ENCODE measurements at places on chromosomes 3 and 15. TPM values are rescaled to one million over a fixed set of nuclear protein-coding genes. Genes with fewer than 3 reads are reported as not detected.

The PPP1R14D gene
- total RNA-seq = not detected

The DNAH12 gene
- not detected for total RNA-seq

The CYP8B1 gene
- not detected for total RNA-seq

The PRSS50 gene
- total RNA-seq = not detected

The ADGRG7 gene
- total RNA-seq = not detected

The KNL1 gene
- 18.3 TPM for total RNA-seq

The GAP43 gene
- total RNA-seq = 1.2 TPM

The OGG1 gene
- 12.9 TPM for total RNA-seq

The GPR176 gene
- 20.4 TPM for total RNA-seq

The TMIE gene
- total RNA-seq = not detected

The CLDN16 gene
- 0.15 TPM for total RNA-seq

The PLSCR4 gene
- total RNA-seq = 15.0 TPM

The LTF gene
- total RNA-seq = not detected

The CFAP100 gene
- not detected for total RNA-seq

The PIF1 gene
- total RNA-seq = 5.4 TPM

The GLDN gene
- 66.0 TPM for total RNA-seq

The TEX9 gene
- 9.5 TPM for total RNA-seq

The PAK6 gene
- not detected for total RNA-seq

The ACSBG1 gene
- 1.4 TPM for total RNA-seq

The MOBP gene
- not detected for total RNA-seq

The MEIS2 gene
- 13.0 TPM for total RNA-seq

The DNASE1L3 gene
- not detected for total RNA-seq

The MTFMT gene
- 22.7 TPM for total RNA-seq

The EFHB gene
- not detected for total RNA-seq

The OXTR gene
- total RNA-seq = 0.27 TPM

The SCAMP5 gene
- total RNA-seq = 3.6 TPM

The SCN11A gene
- total RNA-seq = not detected

The NISCH gene
- total RNA-seq = 13.7 TPM

The RASGRF1 gene
- 0.15 TPM for total RNA-seq

The ANKRD63 gene
- 0.37 TPM for total RNA-seq

The GABRG3 gene
- total RNA-seq = not detected

The PRICKLE2 gene
- 3.1 TPM for total RNA-seq

The TMCO5A gene
- not detected for total RNA-seq

The DCLK3 gene
- not detected for total RNA-seq

The LRRC31 gene
- not detected for total RNA-seq

The CORO2B gene
- total RNA-seq = 0.33 TPM

The SNTN gene
- total RNA-seq = not detected

The HYAL1 gene
- total RNA-seq = not detected

The SH3GL3 gene
- total RNA-seq = 2.0 TPM

The SPESP1 gene
- not detected for total RNA-seq

The GOLGA6D gene
- not detected for total RNA-seq

The USP13 gene
- 5.3 TPM for total RNA-seq

The CHAC1 gene
- total RNA-seq = 35.4 TPM

The ADAMTSL3 gene
- total RNA-seq = 0.17 TPM

The ZNF445 gene
- 2.0 TPM for total RNA-seq

The ZNF80 gene
- total RNA-seq = not detected

The AGBL1 gene
- not detected for total RNA-seq

The TMC3 gene
- total RNA-seq = not detected

The UBR1 gene
- total RNA-seq = 14.2 TPM

Data from H4 (cell line).